ENCODE measurements at places on chromosomes 3 and 15.

- DNase-seq, result peak; percentile 66
These were observed 1.6 kb upstream of the SIN3A start for GRCh38 chr15:75452865-75453702.

- DNase-seq, result no peak
These were observed 124.1 kb downstream of the GADL1 start for GRCh38 chr3:30770387-30770786.

DNA sequence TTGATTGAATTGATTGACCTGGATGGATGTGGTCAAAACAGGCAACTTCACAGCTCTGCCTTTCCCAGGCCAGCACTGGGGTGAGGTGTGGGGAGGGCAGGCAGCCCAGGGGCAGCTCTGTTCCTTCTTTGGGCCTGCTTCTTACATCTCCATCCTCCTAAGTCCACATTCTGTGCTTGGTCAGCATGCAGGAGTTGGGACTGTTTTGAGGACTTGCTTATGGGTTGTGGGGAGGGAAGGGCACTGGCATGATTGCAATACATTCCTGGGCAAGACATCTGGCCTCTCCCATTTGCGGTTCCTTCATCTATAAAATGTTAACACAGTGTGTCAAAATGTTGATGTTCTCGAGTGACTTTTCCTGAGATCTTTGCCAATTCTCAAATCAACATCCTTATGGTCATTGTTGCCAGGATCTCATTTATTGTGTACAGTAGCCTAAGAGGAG is 84.1 kb downstream of the ST6GAL1 start:
- no peak for DNase-seq

DNA sequence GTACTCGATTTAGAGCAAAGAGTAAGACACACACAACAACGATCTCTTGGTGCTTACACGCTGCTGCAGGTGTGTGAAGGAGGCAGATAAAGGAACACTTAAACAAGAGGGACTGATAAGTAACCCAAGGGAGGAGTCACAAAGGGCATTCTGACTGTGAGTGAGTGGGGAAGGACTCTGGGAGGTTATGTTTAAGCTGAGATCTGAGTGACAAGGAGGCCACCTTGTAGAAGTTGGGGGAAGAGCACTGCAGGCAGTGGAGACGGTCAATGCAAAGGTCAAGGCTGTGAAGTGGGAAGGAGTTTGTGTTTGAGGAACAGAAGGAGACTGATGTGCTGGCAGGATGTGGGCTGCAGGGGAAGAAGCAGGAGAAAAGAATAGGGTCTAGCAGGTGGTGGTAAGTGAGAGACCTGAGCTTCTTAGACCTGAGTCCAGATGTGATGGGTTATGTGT is 63.1 kb downstream of the LPP start:
- no peak for DNase-seq

GRCh38 chr3:52880047-52880446 is 17.3 kb downstream of the STIMATE start:
- no peak for DNase-seq

DNA sequence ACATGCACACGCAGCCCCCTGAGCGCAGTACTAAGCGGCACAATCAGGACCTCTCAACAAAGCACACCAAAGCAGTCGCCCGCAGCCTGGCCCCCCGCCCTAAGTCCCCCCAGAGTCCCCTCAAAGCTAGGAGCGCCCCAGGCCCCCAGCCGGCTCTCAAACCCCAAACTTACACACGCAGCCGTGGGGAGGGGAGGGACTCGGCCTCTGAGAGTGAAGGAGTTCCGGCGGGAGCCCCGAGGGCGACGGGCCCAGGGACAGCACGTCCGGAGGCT is 5.5 kb downstream of the GATA2 start:
- no peak for DNase-seq

- no peak for DNase-seq
These were observed 20.0 kb upstream of the PIAS1 start for GRCh38 chr15:68034081-68034480.

GRCh38 chr3:105837143-105837740 is 31.6 kb downstream of the CBLB start:
- DNase-seq, result no peak

Data from stimulated activated CD4-positive, alpha-beta T cell treated with anti-CD3 and anti-CD28 coated beads, Interleukin-2, amount 100 ng/mL, for 48 hours (primary cell).